ENCODE measurements at places on chromosomes 3 and 15.

DNA sequence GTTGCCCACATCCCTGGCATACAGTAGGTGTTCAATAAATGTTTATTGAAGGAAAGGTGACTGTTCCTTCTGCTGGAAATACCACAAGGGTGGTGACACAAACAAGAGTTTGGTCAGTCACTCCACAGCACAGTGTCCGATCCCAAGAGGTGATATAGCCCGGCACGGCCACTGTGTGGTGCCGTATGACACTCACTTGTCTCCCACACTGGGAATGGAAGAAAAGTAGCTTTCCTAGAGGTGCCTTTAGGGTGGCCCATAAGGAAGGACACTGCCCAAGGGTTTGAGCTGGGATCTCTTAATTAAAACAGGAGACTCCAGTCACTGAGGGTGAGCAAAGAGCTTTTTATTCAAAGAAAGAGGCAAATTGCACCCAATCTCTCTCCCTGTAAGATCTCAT lies 40.5 kb downstream of the TGM4 start:
- DNase-seq, result no peak

- DNase-seq, result no peak
Measured at GRCh38 chr3:186996356-186996755, 66.0 kb downstream of the ST6GAL1 start.

DNA sequence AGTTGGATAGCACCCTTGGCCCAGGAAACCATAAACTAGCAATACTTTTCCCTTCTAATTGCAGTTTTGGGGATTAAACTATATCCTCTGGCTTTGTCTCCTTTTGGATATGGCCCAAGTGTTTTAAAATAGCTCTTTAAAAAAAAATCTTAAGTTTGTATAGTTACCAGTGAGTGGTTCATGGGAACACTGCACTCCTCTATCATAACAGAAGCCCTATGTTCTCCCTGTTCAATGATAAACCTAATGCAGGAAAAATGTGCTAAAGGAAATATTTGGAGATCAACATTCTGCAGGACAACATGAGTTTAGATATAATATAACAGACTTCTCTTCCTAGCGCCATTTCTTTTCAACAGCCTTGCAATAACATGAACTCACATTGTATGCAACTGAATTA lies 13.1 kb downstream of the MRPL47 start:
- no peak for DNase-seq

DNA sequence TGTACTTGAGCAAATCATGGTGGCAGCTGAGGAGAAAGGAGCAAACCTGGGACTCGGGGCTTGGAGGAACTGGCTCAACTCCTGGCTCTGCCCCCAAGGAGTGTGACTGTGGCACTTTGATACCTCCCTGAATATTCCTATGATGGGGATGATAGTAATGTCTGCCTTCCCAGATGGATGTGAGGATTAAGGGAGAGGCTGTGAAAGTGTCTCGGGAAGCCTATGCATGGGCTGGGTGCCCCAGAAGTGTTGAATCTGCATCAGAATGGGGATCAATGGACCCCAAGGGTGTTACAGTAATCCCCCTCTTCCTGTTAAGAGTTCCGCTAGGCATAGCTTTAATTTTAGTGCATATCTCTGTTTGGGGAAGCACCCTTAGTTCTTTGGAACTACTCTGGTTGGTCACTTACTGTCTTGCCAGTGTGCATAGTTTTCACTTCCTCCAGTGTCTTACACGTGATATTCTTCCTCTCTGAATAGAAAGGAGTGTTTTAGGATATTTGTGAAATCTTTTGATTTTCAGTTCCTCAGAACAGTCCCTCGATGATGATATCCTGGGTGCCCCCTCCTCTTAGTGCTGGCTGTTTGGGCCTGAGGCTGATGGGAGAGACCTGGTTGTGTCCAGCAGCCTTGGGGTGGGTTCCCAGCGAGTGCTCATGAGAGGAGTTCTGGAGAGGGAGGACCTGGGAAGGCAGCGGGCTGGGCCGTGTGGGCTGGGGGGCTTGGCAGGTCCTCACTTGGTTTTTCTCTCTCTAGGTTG lies 97.5 kb downstream of the CHDH start:
- DNase-seq, result no peak

DNA sequence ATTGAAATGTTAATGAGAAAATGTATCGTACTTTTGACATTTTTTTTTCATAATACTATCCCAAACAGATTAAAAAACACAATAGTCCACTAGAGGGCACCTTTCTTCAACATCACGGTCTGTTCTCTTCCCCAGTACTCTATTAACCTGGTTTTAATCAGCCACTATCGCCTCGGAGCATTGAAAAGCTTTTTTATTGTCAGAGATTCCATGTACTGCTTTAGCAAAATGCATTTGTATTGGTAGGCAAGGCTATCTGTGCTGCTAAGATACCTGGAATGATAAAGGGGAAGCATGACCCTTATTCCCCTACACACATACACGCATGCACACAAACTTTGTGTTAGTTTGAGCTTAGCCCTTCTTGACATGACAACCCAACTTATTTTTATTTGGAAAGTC lies 160.1 kb upstream of the IL12A start:
- no peak for DNase-seq

DNA sequence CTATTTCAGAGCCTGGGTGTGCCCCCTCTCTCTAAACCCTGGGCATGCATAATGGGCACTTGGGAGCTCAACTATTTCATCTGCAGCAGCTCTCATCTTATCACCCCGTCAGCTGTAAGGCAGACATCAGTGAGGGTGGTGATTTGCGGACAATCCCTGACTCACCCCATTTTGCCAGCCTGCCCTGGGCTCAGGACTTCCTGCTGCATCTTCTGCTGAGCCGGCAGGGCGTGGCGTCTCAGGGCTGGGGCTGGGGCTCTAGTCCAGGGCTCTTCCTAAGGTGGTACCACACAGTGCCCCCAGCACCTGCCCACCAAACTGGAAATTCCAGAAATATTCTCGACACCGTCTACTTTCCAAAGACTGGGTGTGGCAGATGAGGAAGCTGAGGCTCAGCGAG lies 925 bp upstream of the PSTPIP1 start:
- DNase-seq, result no peak

DNA sequence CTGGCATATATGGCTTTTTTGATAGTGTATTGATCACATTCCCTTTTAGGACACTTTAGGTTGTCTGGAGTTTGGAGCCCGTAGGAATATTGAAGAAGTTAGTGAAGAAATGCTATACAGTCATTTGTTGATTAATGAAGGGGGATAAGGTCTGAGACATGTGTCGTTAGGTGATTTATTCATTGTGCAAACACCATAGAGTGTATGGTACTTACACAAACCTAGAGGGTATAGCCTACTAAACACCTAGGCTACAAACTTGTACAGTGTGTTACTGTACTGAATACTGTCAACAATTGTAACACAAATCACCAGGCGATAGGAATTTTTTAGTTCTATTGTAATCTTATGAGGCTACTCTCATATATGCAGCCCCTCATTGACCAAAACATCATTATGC lies 3.3 kb downstream of the TPM1 start:
- no peak for DNase-seq

DNA sequence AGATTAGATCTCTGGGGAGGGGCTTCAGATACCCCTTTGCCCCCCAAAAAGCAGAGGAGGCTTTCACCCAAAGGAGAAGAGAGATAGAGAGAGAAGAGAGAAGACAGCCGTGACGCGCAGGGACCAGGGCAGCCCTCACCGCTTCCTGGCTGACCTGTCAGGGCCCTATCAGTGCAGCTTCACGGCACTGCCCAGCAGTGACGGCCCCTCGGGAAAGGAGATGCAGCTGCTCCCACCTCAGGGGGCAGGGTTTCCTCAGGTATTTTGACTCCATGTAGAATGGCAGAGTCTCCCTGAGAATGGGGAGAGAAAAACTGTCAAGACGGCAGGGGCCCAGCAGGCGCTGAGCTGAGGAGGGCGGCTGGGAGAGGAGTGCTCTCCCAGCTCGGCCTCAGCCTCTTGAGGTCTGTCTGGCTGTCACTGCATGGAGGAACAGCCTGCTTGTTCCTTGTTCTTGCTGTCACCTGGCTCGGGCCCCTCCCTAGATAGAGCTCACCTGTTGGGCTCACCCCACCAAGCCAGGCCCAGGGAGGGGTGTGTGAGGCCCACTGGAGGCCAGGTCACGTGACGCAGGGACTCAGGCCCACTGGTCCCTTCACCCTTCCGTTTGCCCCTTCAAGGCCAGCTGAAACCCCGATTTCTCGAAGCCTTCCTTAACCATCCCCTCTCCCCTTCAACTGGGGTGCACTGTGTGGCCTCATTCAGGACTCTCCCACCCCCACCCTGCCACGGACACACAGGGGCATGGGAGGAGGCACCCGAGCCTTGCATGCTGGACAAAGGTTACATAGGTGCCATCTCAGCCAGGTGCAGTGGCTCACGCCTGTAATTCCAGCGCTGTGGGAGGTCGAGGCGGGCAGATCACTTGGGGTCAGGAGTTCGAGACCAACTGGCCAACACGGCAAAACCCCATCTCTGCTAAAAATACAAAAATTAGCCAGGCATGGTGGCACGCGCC lies 28.2 kb downstream of the LOXL1 start:
- DNase-seq, result no peak

DNA sequence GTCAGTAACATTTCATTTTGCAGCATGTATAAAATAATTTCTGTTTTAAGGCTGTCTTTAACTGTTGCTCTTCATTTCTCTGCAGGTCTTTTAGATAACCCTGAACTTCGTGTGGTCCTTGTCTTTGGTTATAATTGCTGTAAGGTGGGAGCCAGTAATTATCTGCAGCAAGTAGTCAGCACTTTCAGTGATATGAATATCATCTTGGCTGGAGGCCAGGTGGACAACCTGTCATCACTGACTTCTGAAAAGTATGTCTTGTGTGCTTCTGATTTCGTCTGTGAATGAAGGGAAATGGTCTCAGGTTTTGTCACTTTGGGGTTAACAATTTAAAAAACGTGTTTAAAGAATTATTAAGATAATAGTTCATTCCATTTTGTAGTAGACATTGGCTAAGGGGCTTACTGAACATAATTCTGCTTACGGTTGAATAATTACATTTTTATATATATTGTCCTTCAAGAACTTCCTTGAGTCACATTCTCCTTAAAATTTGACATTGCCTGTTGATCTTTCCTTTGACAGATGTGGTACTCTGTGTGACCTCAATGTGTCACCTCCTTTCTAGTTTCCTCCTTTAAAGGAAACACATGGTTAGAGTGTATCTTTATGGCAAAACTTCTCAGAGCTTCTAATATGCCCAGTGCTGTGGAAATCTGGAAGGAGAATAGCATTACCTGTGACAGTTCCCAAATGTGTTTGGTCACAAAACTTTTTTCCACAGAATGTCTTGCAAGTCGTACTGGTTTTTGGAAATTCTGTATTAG lies 26.3 kb downstream of the FBXO22 start:
- no peak for DNase-seq

GRCh38 chr3:6168256-6168655 lies 692.7 kb upstream of the GRM7 start:
- no peak for DNase-seq

GRCh38 chr3:38367779-38368178 lies 21.2 kb downstream of the XYLB start:
- no peak for DNase-seq

- DNase-seq, result no peak
Measured at GRCh38 chr3:72618739-72619138, 229.5 kb downstream of the SHQ1 start.

DNA sequence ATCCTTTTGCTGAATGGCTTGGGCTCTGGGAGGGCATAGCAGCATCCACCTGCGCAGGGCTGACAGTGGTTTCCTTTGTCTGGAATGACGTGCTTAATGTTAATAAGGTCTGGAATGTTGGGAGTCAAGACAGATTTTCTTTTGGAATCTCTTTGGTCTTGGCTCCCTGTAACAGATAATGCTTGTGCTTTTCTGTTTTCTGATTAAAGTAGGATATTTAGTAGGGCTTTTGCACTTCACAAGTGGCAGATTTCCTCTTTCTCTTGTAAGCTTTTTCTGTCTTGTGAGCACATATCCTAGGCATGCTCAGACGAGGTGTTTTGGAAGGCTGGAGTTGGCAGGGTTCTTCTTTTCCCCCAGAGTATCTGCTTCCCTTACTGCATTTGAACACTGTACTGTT lies 189.6 kb downstream of the GHSR start:
- DNase-seq, result no peak

DNA sequence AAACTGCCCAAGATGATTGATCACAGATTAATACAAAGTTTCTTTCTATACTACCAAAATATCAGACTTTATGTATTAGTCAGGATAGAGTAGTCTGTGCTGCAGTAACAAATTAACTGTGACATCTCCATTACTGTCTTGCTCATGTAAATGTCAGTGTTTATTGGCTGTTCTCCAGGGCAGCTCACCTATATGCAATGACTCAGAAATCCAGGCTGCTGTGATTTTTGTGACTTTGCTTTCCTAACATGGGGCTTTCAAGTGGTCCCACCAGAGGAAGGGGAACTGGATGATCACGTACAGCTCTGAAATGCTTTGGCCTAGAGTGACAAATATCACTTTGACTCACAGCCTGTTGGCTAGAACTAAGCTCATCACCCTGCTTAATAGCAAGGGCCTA lies 12.9 kb downstream of the PLS1 start:
- no peak for DNase-seq

All from AG09319 (cell line).